ENCODE measurements at places on chromosomes 4 and X. TPM values are rescaled to one million over a fixed set of nuclear protein-coding genes. Genes with fewer than 3 reads are reported as not detected.

GRCh38 chr4:129278868-129279267, 182.9 kb downstream of the C4orf33 start:
- no peak for DNase-seq

Gene TMSB15A
- 0.69 TPM for total RNA-seq

Gene GLRA2
- total RNA-seq, result not detected

DNA sequence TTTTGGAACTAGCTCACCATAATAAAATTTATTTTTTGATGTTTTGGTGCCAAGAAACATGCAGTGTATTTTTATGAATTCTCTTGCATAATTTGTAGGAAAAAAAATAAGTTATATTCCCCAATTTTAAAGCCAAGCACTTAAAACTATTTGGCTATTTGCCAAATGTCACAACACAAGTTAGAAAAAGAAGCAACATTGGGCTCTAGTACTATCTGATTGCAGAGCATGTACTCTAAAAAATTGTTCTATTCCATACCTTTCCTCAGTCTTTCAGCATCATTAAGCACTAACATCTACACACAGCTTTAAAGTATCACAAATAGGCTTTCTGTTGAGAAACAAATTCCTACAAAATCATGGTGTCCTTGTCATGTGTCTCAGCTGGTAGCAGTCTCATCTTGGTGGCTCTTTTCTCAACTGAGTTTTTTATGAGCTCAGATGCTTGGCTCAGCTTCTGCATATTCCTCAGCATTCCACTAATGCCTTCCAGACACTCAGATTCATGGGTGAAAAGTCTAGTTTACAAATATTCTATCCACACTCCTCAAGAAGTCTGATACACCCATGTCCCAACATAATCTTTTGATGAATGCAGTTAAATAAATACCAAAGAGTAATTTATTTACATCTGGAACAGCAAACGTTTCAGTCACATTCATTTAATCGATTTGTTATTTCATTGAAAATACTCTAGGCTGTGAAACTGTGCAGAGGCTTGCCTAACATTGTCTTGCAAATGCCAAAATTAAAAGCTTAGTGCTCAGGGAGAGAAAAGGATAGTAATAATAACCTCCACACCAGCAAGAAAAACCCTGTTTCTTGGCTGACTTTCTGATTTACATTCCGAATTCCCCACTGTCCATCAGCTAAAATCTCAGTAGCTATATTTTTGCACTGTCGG, 2209.9 kb downstream of the PCDH7 start:
- DNase-seq, result no peak

Gene FOXR2
- not detected for total RNA-seq

DNA sequence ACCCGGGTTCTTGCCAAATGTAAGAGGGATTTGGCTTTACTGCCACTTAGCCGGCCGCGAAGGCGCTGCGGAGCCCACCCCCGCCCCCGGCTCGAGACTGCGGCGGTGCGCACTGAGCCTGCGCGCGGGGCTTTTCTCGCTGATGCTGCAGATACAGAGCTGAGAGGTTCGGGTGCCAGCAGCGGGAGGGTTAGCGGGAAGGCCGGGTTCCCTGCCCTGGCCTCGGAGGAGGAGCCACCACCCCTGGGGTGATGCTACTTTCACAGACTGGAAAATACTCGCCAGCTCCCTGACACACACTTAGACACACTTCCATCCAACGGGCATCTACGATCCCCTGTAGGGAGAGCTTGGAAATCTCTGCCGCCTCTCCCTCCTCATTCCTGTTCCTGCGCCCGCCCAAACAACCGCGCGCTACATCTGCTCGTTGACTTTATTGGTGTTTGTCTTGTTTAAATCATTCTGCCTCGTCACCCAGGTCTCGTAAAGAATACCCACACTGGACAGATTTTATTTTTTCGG, 2.1 kb upstream of the PCDH7 start:
- peak; percentile 60 for DNase-seq

DNA sequence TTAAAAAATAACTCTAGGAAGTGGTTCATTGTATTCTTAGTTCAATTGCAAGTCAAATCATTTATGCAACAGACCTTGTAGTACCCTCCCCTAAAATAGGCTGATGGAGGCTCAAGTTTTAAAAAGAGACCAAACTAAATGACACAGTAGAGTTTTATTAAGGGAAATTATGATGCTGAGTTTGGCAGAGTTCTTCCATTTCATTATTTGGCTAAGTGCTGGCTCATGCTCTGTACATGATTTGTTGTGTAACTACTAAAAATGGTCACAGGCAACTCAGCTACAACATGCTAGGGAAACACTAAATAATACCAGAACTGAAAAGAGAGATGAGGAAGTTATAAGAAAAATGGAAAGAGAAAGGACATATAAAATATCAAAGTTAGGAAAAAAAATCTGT, 96.1 kb upstream of the TFDP3 start:
- DNase-seq, result no peak

DNA sequence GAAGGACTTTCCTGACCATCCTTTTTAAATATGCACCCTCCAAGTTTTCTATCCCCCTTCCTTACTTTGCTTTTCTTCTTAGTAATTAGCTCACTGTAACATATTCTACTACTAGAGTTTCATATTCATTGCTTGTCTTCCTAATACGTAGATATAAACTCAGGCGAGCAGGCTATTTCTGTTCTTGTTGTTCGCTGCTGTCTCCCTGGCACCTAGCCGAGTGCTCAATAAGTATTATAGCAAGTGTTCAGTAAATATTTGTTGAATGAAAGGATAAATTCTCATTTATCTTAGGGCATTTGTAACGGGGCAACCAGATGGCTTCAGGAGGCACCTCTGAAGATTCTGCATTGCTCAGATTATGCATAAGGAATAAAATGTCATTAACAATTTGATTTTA, 6.8 kb upstream of the RHOH start:
- DNase-seq, result no peak

DNA sequence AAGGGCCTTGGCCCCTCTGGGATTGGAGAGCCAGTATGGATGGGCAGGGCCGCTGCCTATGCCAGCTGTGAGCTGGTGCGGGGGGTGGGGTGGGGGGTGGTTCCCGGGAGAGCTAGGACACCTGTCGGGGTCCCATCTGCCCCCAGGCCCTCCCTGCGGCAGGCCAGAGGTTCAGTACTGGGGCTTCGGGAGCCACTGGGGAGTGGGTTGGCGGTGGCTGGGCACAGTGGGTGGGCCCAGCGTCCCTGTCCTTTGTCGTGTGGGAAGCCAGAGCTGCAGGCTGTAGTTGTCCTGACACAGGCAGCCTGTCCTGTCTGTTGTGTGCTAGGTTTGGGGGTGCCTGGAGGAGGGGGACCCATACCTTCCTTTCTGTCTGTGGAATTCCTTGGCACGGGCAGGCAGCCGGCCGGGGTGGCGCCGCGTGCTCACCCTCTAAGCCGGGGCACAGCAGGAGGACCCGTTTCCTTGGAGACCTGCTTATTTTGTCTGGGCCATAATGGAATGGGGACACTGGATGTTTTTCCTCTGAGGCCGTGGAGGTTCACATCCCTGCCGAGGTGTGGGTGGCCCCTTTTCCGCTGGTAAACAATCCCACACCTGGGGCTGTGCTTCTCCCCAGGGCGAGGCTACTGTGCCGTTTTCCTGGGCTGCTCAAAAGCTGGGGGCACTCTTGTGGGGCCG, 14.8 kb downstream of the DOK7 start:
- no peak for DNase-seq

GRCh38 chr4:121007660-121008059, 64.7 kb downstream of the NDNF start:
- DNase-seq, result no peak

- no peak for DNase-seq
Measured at GRCh38 chrX:56125946-56126345, 106.2 kb upstream of the KLF8 start.

DNA sequence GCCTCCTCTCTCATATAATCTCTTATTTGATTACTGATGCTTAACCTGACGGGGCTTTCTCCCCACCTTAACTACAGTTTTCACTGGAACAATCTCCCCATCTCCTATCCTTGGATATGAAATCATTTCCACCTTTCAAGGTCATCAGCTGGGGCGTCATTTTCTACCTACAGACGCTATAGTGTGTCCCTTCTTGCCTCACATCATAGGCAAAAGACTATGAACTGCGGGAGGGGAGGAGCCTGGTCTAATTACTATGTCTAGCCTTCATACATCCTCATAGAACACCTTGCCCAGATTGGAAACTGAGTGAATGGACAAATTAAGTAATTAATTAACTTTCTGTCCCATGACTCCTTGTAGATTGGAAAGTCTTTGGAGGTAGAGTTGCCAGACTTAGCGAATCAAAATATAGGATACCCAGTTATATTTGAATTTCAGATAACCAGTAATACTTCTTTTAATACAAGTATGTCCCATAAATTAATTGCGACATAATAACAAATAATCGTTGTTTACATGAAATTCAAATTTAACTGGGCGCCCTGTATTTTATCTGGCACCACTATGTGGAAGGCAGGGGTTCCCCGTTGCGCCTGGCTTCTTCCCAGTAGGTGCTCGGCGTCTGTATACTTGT, 752 bp upstream of the ATP6AP2 start:
- DNase-seq, result no peak

Gene DUSP21
- not detected for total RNA-seq

DNA sequence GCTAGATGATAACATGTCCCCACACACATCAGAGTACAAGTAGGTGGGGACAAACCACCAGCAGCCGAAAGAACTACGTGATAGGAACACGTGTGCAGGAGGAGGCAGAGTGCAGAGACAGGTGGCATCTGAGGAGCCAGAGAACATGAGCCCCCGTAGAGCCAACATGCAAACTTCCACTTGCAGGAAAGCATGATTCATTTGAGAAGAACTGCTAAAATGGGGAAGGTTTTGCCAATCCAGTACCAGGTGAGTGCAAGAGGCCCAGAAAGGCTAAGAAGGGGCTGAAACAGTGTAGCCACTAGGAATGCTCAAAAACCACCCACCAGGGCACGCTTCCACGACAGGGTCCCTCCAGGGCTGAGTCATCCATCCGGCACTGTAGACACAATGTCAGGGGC, 149.8 kb upstream of the TENM3 start:
- DNase-seq, result no peak

Gene LNX1
- 0.83 TPM for total RNA-seq

Gene PF4V1
- total RNA-seq, result not detected

- no peak for DNase-seq
Measured at GRCh38 chrX:56783996-56784620, 55.1 kb downstream of the NBDY start.

DNA sequence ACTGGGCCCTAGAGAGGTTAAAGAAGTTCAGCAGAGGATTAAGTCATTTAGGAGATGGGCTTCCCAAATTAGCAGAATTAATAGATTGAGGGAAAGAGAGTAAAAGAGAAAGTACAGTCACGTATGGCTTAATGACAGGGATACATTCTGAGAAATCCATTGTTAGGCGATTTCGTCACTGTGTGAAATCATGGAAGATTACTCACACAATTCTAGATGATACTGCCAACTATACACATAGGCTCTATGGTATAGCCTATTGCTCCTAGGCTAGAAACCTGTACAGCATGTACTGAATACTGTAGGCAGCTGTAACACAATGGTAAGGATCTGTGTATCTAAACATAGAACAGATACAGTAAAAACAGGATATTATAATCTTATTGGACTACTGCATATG, 180.6 kb downstream of the RNF150 start:
- peak; percentile 20 for DNase-seq

- DNase-seq, result no peak
Measured at GRCh38 chr4:54104907-54105306, 4.9 kb downstream of the GSX2 start.

Gene ANTXR2
- total RNA-seq, result 116 TPM

DNA sequence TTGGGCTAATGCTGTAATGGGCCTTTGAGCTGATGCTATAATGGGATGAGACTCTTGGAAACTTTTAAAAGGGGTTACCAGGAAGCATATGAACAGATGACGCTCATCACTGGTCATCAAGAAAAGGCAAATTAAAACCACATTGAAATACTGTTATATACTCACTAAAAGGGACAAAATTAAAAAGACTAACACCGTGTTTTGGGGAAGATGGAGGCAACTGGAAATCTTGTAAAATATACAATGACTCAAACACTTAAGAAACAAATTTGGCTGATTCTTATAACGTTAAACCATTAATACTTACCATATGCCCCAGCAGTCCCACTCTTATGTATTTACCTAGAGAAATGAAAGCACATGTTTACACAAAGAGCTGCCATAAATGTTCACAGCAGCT, 207.2 kb upstream of the GPRIN3 start:
- no peak for DNase-seq

Gene ZNF630
- 2.1 TPM for total RNA-seq

DNA sequence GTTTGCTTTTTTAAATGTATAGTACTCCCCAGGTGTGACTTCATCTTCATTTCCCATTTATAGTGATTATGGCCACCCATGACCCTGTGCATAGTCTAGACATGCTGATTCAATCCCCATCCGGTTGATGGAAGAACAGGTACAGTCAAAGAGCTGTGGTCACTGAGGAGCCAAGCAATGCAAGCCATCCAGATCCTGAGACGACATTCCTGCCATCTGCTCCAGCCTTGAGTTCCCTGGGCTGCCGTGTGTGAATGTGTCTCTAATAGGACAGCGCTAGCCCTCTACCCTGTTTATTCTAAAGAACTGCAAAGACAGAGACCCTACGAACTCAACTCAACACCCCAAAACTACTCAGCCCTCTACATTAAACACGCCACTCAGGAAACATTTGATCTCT, 1.7 kb downstream of the KCNIP4 start:
- no peak for DNase-seq
